ENCODE measurements at places on chromosomes 5 and 9. TPM values are rescaled to one million over a fixed set of nuclear protein-coding genes. Genes with fewer than 3 reads are reported as not detected.

DNA sequence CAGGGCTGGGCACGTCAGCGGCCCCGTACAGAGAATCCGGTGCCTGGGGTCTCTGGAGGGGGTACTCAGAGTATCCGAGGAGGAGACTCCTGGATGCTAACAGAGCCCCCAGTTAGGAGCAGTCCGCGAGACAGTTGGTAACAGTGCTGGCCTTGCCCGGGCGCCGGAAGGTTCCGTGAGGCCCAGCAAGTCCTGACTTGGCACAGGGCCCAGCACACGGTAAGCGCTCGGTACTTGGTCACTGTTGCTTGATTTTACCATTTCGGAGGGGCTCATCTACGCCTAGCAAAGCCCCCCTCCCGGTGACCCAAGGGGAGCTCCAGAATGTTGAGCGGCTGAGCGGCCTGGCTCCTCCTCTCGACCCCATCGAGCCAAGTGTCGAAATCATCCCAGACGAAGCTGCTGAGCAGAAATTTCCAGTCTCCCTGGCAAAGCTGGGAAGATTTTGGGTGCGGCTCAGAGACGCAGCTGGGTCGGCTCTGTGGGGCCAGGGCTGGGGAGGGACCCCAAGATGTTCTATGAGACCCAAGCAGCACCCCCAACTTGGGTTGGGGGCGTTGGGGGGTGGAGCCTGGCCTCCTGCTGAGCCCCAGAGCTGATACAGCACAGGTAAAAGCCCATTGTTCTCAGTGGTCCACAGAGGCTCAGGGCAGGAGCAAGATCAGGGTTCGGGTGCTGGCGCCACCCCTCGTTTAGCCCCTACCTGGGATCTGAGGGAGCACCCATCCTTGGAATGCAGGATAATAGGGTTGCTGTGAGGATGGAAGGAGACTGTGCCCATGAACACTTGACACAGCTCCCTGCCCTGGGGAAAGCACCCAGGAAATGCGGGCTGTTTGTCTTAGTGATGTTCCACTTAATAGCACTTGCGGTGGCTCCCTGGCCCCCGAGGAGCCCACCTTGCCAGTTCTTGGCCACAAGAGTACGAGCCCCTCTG lies 137.2 kb downstream of the C9orf50 start:
- DNase-seq: peak; percentile 97

GRCh38 chr5:154868702-154869101 lies 10.3 kb downstream of the CNOT8 start:
- no peak for DNase-seq

DNA sequence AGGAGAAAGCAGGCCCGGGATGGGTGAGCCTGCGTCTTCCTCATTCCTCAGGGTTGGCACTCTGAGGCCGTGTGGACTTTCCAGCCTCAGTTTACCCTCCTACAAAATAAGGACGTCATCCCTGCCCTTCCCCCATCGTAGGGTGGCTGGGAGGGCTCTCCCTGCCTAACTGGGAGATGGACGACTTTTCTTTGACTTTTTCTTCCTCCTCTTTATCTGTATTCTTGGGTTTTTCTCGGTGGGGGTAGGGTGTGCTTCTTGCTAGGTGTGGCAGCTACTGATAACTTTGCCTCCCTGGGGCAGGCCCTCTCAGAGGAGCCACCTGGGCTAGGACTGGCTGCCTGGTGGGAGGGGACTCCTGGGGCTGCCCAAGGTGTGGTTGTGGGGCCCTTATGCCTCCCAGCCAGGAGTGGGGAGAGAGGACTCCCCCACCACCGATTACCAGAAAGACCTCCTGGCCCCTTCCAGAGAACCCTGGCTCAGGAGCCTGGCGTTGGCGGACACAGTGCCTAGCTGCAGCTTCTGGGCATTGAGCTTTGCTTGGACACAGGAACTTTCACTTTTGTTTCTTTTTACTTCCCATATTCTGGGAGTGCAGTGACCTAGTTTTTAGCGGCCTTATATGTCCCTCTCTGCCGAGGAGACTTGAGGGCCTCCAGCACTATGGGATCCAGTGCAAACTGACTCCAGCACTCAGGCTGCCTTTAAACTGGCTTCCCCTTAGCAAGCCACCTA lies 6.1 kb downstream of the GLIPR2 start:
- no peak for DNase-seq

DNA sequence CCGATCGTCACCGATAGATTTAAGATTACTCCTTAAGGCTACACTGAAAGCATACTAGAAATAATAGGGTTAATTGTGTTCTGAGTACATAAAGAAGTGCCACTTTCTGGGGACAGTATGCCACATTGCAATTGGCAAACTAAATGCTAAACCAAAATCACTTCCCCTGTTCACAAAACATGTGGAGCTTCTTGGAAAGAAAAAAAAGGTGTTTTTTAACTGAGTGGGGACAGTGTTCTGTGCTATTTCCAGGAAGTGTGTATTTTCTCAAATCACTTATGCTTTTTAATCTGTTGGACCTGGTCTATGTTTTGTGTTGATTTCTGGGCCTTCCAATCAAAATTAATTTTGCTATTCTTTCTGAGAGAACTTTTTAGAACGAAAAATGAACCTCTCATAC lies 149.3 kb upstream of the MPDZ start:
- DNase-seq: no peak

- DNase-seq: no peak
These were observed 114.2 kb upstream of the FST start for GRCh38 chr5:53366245-53366644.

Gene P4HA2
- 30.5 TPM for total RNA-seq

GRCh38 chr5:108487951-108488350 lies 106.1 kb upstream of the FBXL17 start:
- no peak for DNase-seq

- peak; percentile 85 for DNase-seq
These were observed 180.2 kb downstream of the AUH start for GRCh38 chr9:91181541-91181940.

DNA sequence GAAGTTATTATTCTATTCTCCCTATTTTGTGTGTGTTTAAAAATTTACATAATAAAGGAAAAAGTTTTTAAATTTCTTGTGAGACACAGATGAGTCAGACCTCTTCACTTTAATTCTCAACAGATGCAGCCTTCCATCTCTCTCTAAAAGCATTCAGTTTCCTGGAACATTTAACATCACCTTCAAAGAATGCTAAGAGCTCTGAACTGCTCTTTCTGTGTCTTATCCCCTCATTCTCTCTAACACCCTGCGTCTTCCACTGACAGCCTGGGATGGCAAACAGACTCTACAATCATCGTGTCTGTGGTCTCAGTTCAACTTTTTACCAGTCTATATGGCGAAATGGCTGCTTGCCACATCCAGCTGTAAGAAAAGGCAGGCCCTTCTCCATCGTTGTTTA lies 173.0 kb downstream of the HINT1 start:
- DNase-seq: no peak

Gene FBLL1
- total RNA-seq: 0.33 TPM

GRCh38 chr9:109893241-109893640 lies 113.2 kb downstream of the PALM2AKAP2 start:
- DNase-seq: no peak

DNA sequence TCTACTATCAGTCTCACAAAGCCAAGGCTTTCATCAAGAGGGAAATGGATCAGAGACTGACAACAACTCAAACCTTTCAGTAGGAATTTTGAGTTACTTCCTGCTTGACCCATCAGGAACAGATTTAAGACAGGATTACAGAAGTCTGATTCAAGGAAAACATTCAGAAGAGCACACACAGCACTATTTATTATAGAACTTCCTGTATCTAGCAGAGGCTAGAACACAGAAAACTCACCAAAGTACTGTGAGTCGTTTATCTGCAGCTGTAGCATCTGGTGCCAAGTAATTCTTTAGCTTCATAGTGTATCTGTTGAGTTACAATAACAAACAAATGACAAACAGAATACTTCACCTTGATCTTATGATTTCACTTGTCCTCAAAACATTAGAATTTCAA lies 13.8 kb downstream of the LEAP2 start:
- no peak for DNase-seq

GRCh38 chr9:126084008-126084407 lies 242.6 kb upstream of the MVB12B start:
- DNase-seq: no peak

DNA sequence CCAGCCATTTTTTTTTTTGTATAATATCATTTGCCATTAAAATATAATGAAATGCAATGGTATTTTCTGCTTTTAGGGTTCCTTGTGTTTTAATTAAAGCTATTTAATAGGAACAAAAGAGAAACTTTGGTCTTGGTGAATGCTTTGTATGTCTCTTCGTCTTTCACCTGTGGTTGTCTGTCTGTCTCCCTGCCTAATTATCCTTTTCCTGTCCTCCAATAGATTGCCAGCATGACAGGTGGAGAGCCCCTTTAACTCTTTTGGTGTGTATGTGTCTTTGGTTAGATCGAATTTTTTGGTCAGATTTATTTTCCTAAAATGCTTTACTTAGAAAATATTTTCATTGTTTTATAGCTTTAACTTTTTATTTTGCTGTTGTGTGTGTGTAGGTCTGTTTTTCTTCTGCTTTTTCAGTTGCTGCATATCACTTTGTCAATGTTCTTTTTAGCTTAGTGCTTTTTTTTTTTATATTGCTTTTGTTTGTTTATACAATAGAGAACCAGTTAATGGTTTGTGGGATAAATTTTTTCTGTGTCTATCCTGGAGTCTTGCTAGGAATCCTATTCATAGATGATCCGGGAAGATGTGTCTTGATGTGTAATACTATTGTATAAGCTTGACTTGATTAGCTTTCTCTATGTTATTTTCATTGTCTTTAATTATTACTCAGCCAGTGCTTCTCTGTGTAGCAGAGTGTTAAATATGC lies 8.6 kb downstream of the CHMP5 start:
- DNase-seq: no peak

Gene HAVCR1
- total RNA-seq: not detected
